ENCODE measurements at places on chromosomes 7 and 10. TPM values are rescaled to one million over a fixed set of nuclear protein-coding genes. Genes with fewer than 3 reads are reported as not detected.

PRLHR gene
- not detected for total RNA-seq

CCDC186 gene
- total RNA-seq: 20.0 TPM

EZH2 gene
- total RNA-seq: 13.0 TPM

CYP2C18 gene
- not detected for total RNA-seq

CALCR gene
- total RNA-seq: not detected

TEX36 gene
- total RNA-seq: not detected

CDHR1 gene
- total RNA-seq: 0.19 TPM

STRIP2 gene
- total RNA-seq: 5.2 TPM
